NCI-H510A (cell line): ENCODE measurements at places on chromosomes 6 and 20.
A peak's percentile ranks its signal among the peaks of the same experiment; 100 is the strongest.

- DNase-seq: no peak
Observed at GRCh38 chr20:12406978-12407377, 489.3 kb downstream of the BTBD3 start.

GRCh38 chr6:133707456-133707855 is 181.5 kb upstream of the TCF21 start:
- DNase-seq: no peak

- DNase-seq: no peak
Observed at GRCh38 chr6:34540841-34541240, 15.3 kb downstream of the SPDEF start.

DNA sequence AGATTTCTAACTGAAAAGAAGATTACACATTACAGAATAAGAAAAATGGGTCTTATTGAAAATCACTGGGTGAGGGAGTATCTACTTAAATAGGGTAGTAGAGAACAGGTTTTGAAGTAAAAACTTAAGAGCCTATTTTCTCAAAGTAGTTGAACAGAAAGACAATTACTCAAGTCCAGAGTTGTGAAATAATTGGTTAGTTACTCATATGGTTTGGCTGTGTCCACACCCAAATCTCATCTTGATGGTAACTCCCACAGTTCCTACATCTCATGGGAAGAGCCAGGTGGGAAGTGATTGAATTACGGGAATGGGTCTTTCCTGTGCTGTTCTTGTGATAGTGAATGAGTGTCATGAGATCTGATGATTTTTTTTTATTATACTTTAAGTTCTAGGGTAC is 1035.3 kb upstream of the GJE1 start:
- no peak for DNase-seq

DNA sequence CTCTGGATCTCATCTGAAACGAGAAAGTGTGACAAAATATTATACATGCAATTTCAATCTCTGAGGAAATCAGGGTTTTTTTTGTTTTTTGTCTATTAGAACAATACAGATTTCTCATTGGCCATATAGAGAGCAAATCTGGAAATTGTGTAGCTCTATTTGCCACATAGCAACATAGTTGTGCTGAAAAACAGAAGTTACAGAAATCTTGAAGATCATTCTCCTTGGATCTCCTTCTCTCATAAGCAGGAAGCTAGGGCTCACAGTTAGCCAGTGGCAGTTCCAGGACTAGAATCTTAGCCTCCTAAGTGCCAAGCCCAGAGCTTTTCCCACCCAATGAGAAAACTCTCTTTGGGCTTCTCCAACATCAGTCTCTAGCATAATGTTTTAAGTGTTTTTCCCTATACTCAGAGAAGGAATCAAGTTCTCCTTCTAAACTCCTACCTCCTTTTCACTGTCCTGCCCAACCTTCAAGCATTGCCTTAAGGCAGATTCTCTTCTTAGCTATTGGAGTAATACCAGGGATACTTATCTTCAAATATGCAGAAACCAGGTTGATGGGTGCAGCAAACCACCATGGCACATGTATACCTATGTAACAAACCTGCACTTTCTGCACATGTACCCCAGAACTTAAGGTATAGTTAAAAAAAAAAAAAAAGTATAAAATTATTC is 211.6 kb downstream of the ALDH8A1 start:
- DNase-seq: no peak

DNA sequence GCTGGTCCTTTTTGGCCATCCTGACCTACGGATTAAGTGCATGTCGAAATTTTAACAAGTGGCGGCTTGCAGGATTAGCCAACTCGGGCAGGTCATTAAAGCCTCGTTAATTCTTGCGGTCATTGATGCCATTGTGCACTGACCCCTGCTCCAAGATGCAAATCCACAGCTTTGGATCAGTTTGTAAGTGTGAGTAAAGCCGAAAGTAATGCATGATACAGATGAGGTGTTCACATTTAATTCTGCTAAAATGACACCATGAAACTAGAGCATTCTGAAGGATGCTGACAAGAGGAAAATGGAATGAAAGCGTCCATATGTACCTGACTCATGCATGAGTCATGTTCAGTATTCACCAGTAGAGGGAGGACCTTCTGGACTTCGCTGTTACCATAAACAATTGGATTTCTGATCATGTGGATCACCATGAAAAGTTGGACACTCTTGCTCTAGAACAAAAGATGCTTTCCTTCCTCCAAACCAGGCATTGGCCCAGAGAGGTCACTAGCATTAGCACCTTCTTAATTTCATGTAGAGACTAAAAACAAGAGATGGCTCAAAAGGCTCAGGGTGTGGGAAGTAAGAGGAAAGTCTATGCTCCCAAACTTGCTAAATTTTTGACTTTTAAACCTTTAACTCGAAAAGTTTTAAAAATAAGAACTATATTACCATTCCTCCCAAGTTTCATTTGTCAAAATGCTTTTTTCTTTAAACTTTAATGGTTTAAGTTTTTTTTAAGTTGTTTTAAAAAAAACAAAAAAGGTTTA is 48.0 kb downstream of the MUC22 start:
- no peak for DNase-seq

GRCh38 chr6:132413499-132413802 is 12.2 kb upstream of the MOXD1 start:
- no peak for DNase-seq

DNA sequence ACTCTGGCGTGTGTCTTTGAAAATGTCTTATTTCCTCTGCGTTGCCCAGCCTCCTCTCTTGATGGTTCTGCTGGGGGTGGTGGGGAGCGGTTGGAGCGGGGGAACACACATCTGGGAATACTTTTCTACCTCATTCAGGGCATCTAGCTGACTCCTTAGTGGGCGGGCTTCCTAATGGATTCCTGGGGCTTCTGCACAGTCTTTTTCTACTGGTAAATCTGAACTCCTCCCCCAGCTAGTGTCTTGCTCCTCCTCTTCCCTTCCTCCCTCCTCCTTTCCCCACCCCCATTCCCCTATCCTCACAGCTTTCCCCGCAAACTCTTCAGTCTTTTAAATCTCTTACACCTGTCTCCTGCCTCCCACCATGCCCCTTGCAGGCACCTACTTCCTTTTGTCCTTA is 74.4 kb downstream of the PRL start:
- no peak for DNase-seq

- DNase-seq: no peak
Observed at GRCh38 chr6:110103260-110103659, 76.2 kb downstream of the WASF1 start.

GRCh38 chr20:16615199-16615598 is 42.0 kb upstream of the KIF16B start:
- DNase-seq: no peak

GRCh38 chr20:53495398-53496092 is 98.1 kb downstream of the ZNF217 start:
- DNase-seq: no peak

GRCh38 chr6:44540881-44541280 is 153.4 kb downstream of the CDC5L start:
- no peak for DNase-seq

GRCh38 chr6:38612143-38612965 is 27.4 kb downstream of the BTBD9 start:
- no peak for DNase-seq

GRCh38 chr20:58973179-58973578 is 7.9 kb upstream of the NELFCD start:
- no peak for DNase-seq

DNA sequence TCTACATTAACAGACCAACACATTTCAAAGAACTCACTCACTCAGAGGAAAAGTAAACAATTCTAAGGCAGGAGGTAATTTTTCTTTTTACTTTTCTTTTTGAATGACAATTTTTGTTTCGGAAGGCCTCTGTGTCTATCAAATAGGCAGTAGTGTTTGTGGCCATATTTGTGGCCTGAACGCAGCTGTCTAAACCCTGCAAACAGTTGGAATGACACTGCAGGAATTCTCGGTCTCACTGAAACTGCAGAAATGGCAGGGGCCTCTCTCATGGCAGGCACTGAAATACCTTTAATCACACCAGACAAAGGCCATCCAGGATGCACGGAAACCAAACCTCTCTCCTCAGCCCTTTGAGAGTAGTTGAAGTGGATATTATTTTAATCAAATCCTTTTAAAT is 30.4 kb downstream of the FYN start:
- no peak for DNase-seq

GRCh38 chr6:24740861-24741260 is 21.9 kb upstream of the C6orf62 start:
- no peak for DNase-seq

GRCh38 chr20:43032459-43032858 is 157.2 kb downstream of the PTPRT start:
- no peak for DNase-seq

GRCh38 chr6:41716516-41717391 is 18.7 kb downstream of the TFEB start:
- peak; percentile 52 for DNase-seq

GRCh38 chr6:17640477-17640917 is 40.4 kb downstream of the FAM8A1 start:
- no peak for DNase-seq

GRCh38 chr20:52372169-52372568 is 180.6 kb upstream of the ZFP64 start:
- DNase-seq: no peak

GRCh38 chr6:151761851-151762250 is 45.6 kb upstream of the ESR1 start:
- no peak for DNase-seq

- peak; percentile 4 for DNase-seq
Observed at GRCh38 chr20:13302647-13303450, 81.8 kb downstream of the ISM1 start.

- no peak for DNase-seq
Observed at GRCh38 chr6:116016846-116017545, 43.7 kb downstream of the FRK start.

GRCh38 chr6:116027801-116028200 is 32.9 kb downstream of the FRK start:
- DNase-seq: no peak

GRCh38 chr20:32589769-32590168 is 4.6 kb upstream of the NOL4L start:
- DNase-seq: no peak

GRCh38 chr6:163367497-163368183 is 46.9 kb upstream of the QKI start:
- no peak for DNase-seq
